ENCODE measurements at places on chromosomes 6 and 20. TPM values are rescaled to one million over a fixed set of nuclear protein-coding genes. Genes with fewer than 3 reads are reported as not detected.

The SSTR4 gene
- not detected for total RNA-seq

The TREML4 gene
- not detected for total RNA-seq

The BAG2 gene
- total RNA-seq: 13.0 TPM

The WFDC5 gene
- not detected for total RNA-seq

The SLC25A27 gene
- total RNA-seq: 16.2 TPM

The HRH3 gene
- total RNA-seq: not detected

The MOCS1 gene
- total RNA-seq: 29.4 TPM

The CCM2L gene
- 7.2 TPM for total RNA-seq

The BPIFB3 gene
- not detected for total RNA-seq

The TNF gene
- 0.53 TPM for total RNA-seq

The EFCAB8 gene
- total RNA-seq: not detected

The DDX27 gene
- 13.3 TPM for total RNA-seq

The BTN1A1 gene
- not detected for total RNA-seq

The RAB44 gene
- 0.05 TPM for total RNA-seq

The CALHM5 gene
- 3.0 TPM for total RNA-seq

The SRMS gene
- total RNA-seq: not detected

Data from left cardiac atrium (tissue), 4 donors.